Erythroblast (primary cell): ENCODE measurements at places on chromosomes 7 and 10.

DNA sequence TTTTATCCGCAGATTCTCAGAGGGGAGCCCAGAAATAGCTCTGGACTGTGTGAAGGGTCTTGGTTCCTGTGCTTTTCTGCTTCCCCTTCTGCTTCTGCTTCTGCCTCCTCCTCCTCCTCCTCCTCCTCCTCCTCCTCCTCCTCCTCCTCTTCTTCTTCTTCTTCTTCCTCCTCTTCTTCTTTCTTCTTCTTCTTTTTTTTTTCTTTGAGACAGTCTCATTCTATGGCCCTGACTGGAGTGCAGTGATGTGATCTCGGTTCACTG, 11.6 kb downstream of the PDZD7 start:
- no peak for DNase-seq

DNA sequence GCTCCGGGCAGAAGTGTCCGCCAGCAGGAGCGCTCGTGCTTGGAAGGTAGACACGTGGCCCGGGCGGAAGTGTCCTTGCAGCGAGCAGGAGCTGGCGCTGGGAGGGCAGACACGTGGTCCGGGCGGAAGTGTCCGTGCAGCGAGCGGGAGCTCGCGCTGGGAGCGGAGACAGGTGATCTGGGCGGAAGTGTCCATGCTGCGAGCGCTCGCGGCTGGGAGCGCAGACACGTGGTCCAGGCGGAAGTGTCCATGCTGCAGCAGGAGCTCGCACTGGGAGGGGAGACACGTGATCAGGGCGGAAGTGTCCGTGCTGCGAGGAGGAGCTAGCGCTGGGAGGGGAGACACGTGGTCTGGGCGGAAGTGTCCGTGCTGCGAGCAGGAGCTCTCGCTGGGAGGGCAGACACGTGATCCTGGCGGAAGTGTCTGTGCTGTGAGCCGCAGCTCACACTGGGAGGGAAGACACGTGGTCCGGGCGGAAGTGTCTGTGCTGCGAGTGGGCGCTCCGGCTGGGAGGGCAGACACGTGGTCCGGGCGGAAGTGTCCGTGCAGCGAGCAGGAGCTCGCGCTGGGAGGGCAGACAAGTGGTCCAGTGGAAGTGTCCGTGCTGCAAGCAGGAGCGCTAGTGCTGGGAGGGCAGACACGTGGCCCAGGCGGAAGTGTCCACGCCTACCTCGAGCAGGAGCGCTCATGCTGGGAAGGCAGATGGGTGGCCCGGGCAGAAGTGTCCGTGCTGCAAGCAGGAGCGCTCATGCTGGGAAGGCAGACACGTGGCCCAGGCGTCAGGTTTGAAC, 41.1 kb upstream of the PRKAR1B start:
- DNase-seq = no peak

GRCh38 chr7:69739931-69740431, 141.7 kb downstream of the AUTS2 start:
- DNase-seq = no peak

DNA sequence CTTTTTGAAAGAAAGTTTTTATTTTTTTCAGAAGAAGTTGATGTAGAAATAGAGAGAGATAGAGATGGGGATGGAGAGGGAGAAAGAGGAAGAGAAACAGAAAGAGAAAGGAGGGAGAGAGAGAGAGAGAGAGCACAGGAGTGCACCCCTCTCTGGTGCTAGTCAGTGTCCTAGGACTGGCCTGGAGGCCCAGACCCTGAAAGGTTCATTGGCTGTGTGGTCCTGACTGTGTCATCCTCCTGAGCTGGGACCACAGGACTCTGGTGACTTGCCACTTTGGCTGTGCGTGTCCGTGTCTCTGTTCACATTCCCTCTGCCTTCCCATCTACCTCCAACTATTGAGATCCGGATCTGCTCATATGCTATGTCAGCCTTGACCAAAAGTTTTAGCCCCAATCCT, 62.1 kb upstream of the SHH start:
- no peak for DNase-seq

GRCh38 chr10:78504181-78504580, 470.5 kb downstream of the RPS24 start:
- DNase-seq = no peak

GRCh38 chr7:568031-568951, 48.6 kb upstream of the PDGFA start:
- no peak for DNase-seq

GRCh38 chr10:116255886-116256751, 16.9 kb downstream of the GFRA1 start:
- DNase-seq = no peak

- no peak for DNase-seq
Measured at GRCh38 chr7:149197675-149198074, 2.3 kb downstream of the ZNF282 start.

DNA sequence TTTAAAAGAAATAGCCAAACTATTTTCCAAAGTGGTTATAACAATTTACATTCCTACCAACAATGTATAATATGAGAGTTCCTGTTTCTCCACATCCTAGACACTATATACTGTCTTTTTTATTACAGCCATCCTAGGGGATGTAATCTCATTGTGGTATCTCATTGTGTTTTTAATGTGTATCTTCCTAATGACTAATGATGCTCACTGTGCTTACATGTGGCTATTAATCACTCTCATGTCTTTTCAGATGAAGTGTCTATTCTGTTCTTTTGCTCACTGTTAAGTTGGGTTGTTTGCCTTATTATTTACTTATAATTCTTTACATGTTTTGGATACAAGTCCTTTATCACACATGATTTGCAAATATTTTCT, 71.8 kb downstream of the ZNF438 start:
- DNase-seq = no peak

GRCh38 chr10:103077491-103078308, 115.4 kb downstream of the NT5C2 start:
- DNase-seq = no peak

DNA sequence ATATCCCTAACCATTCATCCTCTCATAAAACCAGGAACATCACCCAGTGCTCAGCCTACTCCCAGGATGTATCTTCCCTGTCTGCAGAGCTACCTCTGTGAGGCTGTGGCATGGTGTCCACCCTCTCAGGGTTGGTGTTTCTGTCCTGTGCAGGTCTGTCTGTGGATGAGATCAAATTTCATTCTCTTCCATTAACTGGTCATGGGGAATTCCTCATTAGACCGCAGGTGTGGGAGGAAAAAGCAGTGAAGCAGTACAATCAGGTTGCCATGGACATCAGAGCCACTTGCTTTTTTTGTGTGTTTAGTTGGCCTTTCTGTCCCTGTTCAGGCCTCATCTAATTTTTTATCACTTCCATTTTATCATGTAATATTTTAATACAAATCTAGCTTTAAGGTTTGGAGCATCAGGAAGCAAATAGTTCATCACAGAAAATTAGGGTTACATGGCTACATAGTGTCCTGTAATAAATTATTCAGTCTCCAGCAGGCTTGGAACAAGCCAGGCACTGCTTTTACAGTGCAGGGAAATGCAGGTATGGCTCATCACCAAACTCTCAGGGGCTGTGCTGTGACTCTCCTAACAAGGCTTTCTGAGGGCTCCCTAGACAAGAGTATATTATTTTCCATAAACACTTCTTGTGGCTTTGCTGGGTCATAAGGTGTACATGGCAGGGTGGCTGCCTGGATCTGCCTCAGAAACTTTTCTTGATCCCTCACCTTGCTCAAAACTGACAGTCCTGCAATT, 594.9 kb upstream of the IGFBP3 start:
- no peak for DNase-seq

GRCh38 chr7:158842486-158842885, 13.2 kb upstream of the ESYT2 start:
- DNase-seq = no peak

DNA sequence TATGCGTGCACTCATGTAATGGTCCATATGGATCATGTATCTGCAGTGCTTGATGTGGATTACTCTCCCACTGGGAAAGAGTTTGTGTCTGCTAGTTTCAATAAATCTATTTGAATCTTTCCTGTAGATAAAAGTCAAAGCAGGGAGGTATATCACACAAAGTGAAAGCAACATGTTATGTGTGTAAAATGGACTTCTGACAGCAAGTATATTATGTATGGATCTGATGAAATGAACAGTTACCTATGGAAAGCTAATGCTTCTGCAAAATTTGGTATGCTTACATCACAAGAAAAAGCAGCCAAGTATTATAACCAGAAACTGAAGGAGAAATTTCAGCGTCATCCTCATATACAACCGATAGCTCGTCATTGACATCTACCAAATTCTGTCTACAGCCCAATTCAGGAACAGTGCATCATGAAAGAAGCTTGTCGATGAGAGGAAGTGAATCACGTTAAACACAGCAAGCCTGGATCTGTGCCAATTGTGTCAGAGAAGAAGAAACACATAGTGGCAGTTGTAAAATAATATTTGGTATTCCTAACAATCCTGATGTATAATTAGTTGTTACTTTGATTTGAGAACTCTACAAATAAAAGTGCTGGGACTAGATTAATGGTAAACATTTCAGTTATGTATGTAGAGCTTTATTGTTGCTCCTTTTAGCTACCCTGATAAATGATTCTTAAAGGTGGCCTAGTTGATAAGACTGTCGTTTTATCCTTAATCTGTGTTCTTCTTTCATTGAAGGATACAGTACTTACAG, 14.2 kb upstream of the SYPL1 start:
- no peak for DNase-seq

DNA sequence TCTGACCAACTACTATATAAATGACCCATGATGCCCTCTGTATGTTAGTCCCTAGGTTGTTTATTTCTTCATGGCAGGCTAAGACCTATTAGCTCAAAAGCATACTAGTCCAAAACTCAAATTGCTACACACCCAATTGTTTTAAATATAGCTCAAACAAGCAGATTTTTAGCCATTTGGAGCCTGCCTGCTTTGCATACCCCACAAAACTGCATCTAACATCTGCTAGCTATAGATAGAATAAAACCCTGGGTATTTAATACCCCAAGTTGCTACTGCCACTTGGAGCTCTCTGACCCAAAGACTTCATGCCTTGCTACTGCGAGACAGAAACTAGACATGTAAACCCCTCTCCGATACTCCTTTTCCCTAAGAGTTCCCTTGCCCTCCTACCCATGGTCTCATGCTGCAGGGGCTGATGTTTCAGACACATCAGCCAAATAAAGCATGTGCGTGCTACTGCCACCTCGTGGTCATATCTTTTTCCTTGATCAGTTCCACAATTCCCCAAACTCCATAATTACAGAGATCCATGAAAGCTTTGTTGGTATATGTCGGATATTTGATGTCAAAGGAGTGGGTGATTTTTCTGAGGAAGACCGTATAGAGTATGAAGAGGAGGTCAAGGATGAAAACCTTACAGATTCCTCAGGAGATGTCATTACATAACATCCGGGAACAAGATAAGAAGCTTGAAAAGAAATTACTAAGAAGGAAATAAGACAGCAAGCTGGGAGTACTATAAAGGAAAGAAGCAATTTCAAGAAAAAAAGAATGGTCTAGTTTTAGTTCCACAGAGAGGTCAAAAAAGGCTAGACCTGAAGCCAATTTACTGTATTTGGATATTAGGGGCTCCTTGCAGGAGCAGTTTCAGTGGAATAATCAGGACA, 386.6 kb downstream of the SH2D4B start:
- DNase-seq = peak; percentile 49

GRCh38 chr7:95253986-95254385, 70.3 kb downstream of the PON1 start:
- DNase-seq = no peak

GRCh38 chr7:85220651-85221050, 33.8 kb upstream of the SEMA3D start:
- DNase-seq = no peak

DNA sequence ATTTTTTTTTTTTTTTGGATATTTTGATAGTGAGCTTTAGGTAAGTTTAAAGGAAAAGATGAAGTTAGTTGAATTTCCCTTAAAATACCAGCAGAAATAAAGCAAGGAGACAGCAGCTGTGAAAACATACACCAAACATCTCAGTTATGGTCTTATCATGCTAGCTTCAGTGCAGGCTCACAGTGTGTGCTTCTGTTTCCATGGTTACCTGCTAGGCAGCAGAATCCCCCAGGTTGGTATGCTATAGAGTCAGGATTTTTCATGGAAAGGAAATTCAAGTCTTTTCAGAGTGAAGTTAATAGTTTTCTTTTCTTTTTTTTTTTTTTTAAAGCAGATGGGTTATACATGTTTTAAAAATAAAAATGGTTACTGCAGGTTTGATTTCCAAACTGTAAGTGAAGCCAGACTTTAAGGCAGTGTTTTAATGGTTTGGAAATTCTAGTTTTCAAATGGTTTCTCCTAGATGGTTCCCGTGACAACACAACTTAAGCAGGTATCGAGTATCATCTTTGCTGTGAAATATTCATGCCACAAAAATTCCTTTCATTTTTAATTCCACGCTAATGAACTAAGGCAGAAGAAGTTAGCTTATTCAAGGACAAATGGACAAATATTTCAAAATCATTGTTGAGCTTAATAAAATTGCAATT, 230.9 kb downstream of the BICC1 start:
- DNase-seq = no peak

- DNase-seq = no peak
Measured at GRCh38 chr10:10831085-10831484, 186.6 kb upstream of the CELF2 start.

DNA sequence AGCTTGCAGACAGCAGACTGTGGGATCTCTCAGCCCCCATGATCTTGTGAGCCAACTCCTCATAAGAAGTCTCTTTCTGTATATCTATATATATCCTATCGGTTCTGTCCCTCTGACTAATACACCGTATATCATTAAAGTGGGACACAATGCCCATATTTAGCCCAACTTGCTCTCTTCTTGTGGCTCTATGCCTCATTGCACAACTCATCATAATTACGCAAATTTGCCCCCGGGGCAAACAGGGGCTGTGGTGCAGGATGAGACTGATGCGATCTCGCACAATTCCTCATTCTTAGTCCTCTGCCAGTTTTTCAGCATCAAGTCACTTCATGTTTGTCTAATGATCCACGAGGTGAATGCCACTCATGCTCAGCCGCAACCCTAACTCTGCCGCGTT, 183.2 kb downstream of the PRPF18 start:
- DNase-seq = no peak

GRCh38 chr7:101151908-101152651, 2.2 kb upstream of the AP1S1 start:
- DNase-seq = peak; percentile 53

GRCh38 chr10:2898509-2898860, 168.9 kb upstream of the PFKP start:
- no peak for DNase-seq

- DNase-seq = no peak
Measured at GRCh38 chr7:93448176-93448575, 126.3 kb downstream of the CALCR start.

GRCh38 chr7:44382459-44383265, 57.3 kb upstream of the CAMK2B start:
- DNase-seq = no peak

GRCh38 chr7:90994121-90994520, 270.1 kb upstream of the FZD1 start:
- DNase-seq = no peak

GRCh38 chr10:116849248-116850057, at the start of gene ENO4:
TSS of gene ENO4 (plus strand) at chr10:116849499. CDS start at chr10:116849567, 68 bp downstream.
- DNase-seq = no peak

- no peak for DNase-seq
Measured at GRCh38 chr7:618539-619367, 99.1 kb upstream of the PDGFA start.

- DNase-seq = peak; percentile 38
Measured at GRCh38 chr7:155648752-155649339, 4.4 kb downstream of the RBM33 start.
